ENCODE measurements at places on chromosomes 1 and 21.

- DNase-seq = peak; percentile 46
Measured at GRCh38 chr1:89545264-89546038, 20.8 kb downstream of the LRRC8B start.

- DNase-seq = no peak
Measured at GRCh38 chr1:203276408-203276807, 28.9 kb upstream of the BTG2 start.

GRCh38 chr1:220325306-220325995 is 53.2 kb upstream of the RAB3GAP2 start:
- no peak for DNase-seq

GRCh38 chr1:225329041-225329440 is 98.8 kb downstream of the LBR start:
- DNase-seq = no peak

GRCh38 chr1:37901191-37901892 is 42.0 kb upstream of the MTF1 start:
- DNase-seq = no peak

- no peak for DNase-seq
Measured at GRCh38 chr1:113280581-113280980, 109.7 kb upstream of the MAGI3 start.

DNA sequence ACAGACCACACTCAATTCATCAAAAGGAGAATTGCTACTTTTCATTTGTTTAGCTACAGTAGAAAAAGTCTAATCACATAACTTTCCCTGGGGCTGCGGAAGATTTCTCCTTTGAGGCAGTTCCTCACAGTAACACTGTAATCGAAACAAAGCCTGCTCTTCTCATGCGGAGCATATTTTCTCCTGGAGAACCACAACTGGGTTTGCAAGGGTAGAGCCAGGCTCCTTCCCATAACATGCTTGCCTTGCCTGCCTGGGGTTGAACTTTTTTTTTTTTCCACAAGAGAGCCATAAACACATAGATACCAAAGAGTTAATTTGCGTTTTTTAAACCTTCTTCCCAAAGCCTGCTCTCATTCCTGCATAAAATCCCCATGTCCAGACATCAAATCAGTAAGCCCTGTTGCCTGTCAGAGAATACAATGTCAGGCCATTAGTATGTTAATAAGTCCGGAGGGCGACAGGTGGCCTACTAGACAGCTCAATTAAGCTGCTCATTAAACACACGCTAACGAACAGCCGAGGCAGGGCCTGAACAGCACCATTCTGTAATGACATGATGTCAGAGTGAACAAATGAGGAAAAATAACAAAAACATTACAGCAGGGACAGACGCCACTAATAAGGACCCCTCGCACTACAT is 107.1 kb upstream of the OLIG2 start:
- no peak for DNase-seq

DNA sequence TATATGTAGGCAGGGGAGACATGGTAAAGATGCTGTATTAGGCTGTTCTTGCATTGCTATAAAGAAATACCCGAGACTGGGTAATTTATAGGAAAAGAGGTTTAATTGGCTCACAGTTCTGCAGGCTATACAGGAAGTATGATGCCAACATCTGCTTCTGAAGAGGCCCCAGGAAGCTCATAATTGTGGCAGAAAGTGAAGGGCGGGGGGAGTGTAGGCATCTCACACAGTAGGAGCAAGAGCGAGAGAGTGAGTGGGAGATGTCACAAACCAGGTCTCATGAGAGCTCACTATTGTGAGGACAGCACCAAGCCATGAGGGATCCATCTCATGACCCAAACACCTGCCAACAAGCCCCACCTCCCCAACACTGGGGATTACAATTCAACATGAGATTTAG is 21.1 kb downstream of the MAN1A2 start:
- DNase-seq = no peak

DNA sequence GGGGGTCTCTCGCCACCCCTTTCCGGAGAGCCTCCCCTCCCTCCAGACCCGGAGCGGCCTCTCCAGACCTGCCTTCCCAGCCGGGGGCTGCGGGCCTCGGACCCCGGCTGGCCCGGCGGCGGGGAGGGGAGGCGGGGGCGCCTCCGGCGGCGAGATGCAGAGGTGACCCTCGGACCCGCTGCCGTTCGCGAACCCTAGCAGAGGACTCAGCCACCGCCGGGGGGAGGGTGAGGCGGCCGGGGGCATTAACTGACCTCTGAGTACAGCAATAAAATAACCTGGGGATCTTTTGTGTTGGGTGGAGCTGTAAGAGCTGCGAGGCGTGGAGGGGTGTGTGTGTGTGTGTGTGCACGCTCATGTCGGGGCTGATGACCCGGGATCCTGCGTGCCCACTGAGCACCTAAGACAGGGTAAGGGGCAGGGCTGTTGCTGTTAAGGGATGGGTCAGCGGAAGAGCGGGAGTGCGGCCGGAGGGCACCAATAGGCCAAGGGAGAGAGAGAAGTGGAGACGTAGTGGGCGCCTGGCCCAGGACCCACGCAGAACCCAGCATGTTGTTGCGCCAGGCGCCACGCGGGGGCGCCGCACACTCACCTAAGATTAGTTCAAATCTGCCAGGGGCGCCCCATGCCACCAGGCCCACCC is 6.3 kb downstream of the HAPLN2 start:
- peak; percentile 54 for DNase-seq

DNA sequence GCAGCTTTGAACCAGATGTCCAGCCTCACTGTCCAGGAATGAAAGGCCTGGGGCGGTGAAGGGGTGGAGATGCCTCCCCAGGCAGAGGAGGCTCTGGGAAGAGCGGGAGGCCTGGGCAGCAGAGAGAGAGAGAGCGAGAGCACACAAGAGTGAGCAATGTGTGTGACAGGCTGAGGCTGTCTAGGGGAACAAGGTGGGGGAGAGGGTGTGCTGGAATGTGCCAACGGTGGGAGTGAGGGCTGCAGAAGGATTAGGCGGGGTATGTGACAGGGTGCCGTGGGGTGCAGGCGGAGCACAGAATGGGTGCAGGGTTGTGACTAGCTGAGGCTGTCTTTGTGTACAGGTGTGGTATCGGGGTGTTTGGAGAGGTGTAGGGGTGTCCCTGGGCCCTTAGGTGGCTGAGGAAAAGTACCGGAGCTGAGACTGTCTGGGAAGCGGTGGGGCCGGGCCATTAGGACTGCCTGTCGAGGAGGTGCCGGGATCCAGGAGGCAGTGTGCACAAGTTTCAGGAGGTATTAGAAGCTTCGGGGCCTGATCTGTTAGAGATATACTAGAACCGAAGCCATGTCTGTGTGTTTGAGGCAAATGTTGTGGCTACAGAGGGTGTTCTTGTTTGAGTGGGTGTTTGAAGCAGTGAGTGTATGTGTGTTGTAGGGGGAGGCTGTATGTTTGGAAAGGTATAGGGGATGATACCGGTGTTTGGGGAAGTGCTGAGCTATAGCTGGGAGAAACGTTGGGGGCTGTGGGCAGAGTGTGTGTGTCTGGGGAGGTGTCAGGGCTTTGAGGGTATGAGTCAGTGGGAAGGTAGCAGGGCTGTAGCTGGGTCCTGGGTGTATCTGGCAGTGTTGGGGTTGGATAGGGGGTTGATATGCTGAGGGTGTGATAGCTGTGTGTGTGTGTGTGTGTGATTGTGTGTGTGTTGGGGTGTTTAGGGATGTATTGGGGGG is 9.1 kb downstream of the AHDC1 start:
- no peak for DNase-seq

DNA sequence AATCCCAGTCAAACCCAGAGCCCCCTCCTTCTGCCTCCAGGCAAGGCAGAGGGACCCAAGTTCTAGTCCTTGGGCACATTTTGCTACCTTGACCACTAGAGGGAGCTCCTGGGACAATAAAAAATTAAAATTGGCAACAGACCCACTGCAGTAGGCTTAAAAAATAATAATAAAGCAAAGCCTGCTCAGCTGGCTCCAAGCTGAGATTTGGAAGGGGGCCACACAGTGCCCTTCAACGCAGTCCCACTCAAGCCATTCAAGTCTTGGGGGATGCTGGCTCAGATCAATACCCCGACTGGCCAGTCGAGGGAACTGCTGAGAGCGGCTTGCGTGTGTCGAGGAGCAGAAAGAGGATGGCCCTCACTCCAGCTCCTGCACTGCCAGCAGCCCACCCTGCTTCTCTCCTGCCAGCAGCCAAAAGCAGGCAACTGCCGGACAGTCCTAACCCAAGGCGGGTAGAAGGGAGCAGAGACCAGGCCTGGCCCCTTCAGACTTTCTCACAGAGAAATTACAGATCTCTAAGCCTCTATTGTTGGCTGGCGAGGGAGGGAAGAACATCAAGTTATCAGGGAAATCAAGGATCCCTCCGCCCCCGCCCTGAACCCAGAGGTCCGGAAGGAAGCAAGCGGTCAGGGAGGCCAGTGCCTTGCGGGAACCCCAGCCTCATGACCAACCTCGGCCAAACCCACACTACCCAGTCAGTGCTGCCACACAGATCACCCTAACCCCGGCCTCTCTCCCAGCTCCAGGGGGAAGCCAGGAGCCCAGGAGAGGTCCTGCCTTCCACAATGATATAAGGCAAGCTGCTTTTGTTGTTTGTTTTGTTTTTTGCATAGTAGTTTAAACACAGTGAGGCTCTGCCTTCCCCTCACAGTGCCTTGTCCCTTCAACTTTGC is 4.9 kb upstream of the ALDH4A1 start:
- DNase-seq = peak; percentile 26

- DNase-seq = no peak
Measured at GRCh38 chr1:36387141-36387949, 1.6 kb upstream of the STK40 start.

DNA sequence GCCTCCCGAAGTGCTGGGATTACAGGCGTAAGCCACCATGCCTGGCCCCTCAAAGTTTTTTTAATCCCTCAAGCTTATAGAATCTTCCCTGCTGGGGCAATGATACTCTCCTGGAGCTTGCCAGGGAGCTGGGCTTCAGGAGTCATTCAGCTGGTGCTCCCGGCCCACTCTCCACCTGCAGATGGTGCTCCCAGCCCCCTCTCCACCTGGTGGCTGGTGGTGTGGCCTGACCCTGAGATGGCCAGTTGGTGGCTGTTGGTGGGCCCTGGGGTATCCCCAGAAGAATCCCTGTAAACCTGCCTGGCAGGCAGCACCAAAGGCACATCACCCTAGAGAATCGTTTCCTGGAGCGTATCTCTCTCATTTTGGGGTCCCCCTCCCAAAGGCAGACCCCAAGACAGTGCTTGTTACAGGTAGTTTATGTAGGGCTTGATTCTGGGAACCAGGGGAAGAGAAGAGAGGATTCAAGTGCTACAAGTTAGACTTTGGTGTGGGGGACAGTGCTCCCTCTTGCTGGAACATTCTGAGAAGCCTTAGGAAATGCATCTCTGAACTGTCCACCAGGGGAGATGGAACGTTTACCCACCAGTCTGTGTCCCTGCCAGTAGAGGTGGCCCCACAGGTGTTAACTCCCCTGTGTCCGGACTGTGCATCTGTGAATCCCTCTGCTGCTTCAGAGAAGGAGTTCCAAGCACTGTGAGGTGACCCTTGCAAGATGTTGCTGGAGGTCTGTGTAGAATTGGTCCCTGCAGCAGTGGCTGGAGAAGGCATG is 29.1 kb upstream of the ACTL8 start:
- no peak for DNase-seq

- no peak for DNase-seq
Measured at GRCh38 chr1:207025146-207025880, 7.2 kb downstream of the C1orf116 start.

- no peak for DNase-seq
Measured at GRCh38 chr1:241895013-241895412, 47.0 kb downstream of the EXO1 start.

- no peak for DNase-seq
Measured at GRCh38 chr1:76511558-76512179, 355.6 kb upstream of the ST6GALNAC5 start.

GRCh38 chr1:66371233-66372005 is 162.5 kb upstream of the SGIP1 start:
- no peak for DNase-seq

- DNase-seq = no peak
Measured at GRCh38 chr1:61620536-61620935, 104.4 kb downstream of the TM2D1 start.

GRCh38 chr1:94709891-94710581 is 110.1 kb upstream of the SLC44A3 start:
- no peak for DNase-seq
